ENCODE measurements at places on chromosomes 5 and 9. TPM values are rescaled to one million over a fixed set of nuclear protein-coding genes. Genes with fewer than 3 reads are reported as not detected.

- DNase-seq = no peak
Measured at GRCh38 chr5:15702102-15702501, 202.1 kb downstream of the FBXL7 start.

GRCh38 chr5:84487963-84488362 is 103.3 kb upstream of the EDIL3 start:
- DNase-seq = no peak

- DNase-seq = no peak
Measured at GRCh38 chr9:108188976-108189375, 666.8 kb downstream of the ACTL7B start.

DNA sequence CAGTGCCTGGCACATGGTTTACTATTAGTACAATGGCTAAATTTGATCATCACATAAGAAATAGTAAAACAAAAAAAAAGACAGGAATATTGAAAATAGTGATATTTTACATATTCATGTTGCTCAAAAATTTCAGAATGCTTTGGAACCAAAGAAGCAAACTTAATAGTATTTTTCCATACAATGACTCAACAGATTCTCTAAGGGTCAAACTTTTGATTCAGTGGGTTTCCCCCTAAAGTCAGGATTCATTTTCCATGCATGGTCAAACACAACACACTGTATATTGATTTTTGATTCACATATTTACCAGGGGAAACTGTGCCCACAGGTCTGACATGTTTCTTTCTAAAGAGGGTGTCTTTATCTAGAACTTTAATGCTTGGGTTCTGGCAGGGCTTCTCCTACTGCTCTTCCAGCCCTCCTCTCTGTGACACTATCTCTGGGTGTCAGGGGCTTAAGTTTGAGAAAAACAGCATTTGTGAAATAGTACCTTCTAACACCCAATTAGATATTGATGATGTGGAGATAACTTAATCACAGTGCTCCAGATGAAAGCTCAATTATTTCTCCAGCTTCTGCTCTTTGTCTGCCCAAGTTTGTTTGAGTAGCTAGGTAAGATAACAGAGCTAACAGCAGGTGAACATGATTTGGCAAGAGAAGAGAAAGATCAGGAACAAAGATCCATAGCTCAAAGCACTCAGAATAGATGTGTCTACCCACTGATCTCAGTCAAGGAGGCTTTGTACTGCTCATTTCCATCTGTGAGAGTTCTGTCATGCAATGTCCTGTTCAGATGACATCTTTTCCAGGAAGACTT is 35.5 kb upstream of the ELL2 start:
- no peak for DNase-seq

DNA sequence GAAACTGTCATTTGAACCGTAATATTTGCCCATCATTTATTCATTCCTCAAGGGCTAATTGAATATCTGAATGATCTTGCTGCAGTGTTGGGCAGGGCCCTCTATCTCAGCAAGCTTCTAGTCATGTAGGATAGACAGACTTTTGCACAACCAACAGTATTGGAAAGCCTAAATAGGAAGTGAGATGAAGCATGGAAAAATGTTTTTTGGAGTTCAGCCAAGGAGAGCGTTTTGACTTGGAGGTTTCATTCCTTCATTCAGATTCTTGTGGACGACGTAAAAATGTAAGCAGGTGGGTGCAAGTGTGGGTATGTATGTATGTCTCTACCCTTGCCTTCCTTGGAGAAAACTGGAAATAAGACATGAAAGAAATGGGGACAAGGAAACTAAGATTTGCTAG is 15.5 kb downstream of the DAPK1 start:
- DNase-seq = no peak

DNA sequence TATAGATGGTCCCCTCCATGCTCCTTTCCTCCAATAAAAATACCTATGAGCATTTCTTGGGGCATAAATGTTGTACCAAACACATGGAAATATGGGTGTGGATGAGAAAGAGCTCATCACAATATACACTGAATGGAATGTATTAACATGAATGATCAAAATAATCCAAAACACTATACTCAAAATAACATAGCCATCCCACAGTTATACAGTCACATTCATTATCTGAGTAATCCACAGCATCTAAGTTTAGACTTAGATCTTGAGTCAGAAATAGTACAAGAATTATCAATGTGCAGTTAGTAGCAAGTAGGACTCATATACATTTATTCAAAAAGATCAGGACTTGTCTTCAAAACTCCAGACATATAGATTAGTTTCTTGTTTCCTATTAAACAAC is 175.2 kb upstream of the NREP start:
- no peak for DNase-seq

- DNase-seq = no peak
Measured at GRCh38 chr9:119963258-119963797, 594.1 kb upstream of the BRINP1 start.

- DNase-seq = no peak
Measured at GRCh38 chr5:43037636-43038495, 2.3 kb downstream of the ANXA2R start.

DNA sequence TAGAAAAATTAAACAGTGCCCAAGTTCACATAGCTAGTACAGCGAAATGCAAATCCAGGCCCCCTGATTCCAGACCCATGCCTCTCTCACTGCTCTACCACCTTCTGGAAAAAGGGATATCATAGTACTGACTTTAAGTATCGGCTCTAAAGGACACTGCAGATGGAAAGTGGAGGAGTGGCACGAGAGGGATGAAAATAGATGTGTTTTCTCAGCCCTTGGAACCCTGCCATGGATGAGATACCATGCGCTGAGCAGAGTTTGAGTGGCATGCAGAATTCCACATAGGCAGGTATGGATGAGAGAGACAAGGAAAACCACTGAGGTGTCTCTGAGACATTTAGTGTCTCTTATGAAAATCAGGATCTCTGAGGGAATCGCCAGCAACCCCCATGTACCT is 18.8 kb downstream of the CKMT2 start:
- no peak for DNase-seq

DNA sequence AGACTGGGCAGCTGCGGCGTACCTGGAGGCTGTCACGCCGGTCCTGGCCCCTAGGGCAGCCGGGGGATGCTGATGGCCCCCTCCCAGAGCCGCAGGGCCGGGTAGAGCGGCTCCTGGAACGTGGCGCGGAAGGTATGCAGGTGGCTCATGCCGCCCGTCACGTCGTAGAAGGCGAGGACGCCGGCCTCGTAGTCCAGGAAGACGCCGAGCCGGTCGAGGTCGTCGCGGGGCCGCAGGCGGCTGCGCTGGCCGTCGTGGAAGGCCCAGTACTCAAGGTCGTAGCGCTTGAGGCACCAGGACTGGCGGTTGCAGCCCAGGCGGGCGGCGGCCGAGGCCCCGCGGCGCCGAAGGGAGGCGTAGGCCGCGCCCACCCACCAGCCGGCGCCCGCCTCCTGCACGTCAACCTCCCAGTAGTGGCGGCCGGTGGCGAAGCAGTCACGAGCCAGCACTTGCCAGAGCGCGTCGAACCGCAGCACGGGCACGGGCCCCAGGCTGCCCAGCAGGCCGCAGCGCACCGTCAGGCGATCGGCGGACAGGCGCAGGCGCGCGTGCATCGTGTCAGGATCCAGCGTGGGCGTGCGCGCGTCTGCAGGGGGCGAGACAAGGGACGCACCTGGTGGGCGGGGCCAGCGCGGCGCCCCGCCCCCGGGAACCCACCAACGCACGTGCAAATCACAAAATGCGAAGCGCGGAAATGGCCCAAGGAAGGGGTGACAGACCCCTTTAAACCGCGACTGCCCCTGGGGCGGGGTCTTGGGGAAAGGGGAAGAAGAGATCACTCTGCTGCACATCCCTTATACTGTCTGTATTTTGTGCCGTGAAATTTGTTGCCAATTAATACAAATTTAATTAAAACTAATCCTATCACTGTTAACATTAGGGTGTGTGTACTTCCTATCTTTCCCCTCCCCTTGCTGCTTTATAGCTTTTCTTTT is 31.2 kb downstream of the NANS start:
- DNase-seq = no peak

DNA sequence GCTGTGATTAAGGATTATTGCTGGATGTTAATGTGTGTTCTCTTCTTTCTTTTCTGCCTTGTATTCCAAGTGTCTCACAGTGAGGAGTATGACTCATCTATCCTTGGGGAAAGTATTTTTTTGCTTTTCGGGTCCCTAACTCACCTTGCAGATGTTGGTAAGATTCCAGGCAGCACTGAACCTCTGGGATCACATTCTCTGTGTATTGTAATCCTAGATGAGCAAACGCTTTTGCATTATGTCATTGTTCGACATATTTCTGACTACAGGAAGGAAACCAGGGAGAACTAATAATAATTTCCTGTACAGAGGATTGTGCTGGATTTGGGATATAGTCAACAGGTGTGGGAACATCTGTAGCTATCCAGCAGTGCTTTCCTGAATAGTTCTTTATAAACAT is 246.1 kb upstream of the TUT7 start:
- no peak for DNase-seq

- no peak for DNase-seq
Measured at GRCh38 chr5:103290846-103291245, 32.3 kb downstream of the MACIR start.

DNA sequence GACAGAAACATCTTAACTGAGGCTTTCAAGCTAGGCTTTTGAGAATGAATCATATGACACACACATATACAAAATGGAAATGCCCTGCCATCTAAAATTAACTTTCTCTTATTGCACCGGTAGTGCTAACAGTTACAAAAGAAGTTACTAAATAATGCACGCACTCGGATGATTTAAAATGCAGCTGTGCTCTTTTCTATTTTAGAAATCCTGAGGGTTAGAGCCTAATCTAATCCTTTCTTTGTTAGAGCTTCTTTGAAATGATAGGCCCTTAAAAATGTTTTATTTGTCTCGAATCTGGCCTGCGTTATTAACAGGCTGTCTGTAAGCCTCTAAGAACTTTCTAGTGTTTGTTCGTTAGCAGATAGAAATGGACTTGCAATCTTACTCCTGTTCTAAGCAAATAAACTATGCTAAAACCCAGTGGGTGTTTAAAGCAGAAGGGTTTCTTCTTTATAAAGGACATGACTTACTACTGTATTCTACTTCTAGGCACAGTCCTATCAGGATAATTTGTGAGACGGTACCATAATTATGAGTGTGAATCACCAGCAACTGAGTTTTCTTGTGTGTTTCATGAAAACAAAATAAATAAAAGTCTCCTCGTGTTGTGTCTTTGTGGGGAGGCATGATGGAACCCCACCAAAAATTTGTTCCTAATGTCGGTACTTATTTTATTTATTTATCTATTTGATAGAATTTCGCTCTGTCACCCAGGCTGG is 69.2 kb upstream of the MYO10 start:
- DNase-seq = no peak

- no peak for DNase-seq
Measured at GRCh38 chr5:81337803-81338202, 36.4 kb downstream of the ZCCHC9 start.

DNA sequence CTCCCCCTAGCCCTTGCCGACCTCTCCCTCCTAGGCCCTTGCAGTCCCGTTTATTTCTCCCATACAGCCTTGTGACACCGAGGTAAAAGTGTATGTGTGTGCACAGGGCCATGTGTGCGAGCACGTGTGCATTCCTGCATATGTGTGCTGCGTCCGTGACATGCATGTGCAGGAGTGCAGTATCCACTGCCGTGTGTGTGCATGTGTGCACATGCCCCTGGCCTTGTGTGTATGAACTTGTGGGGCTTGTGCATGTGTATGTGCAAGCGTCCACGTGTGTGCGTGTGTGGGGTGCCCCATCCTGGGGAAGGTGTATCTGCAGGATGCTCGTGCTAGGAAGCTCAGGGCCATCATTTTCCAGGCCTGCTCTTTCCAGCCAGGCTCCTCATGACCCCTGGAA is 6.6 kb downstream of the AK1 start:
- DNase-seq = no peak

GRCh38 chr5:144941-145340 is 46.4 kb upstream of the LRRC14B start:
- DNase-seq = no peak

DNA sequence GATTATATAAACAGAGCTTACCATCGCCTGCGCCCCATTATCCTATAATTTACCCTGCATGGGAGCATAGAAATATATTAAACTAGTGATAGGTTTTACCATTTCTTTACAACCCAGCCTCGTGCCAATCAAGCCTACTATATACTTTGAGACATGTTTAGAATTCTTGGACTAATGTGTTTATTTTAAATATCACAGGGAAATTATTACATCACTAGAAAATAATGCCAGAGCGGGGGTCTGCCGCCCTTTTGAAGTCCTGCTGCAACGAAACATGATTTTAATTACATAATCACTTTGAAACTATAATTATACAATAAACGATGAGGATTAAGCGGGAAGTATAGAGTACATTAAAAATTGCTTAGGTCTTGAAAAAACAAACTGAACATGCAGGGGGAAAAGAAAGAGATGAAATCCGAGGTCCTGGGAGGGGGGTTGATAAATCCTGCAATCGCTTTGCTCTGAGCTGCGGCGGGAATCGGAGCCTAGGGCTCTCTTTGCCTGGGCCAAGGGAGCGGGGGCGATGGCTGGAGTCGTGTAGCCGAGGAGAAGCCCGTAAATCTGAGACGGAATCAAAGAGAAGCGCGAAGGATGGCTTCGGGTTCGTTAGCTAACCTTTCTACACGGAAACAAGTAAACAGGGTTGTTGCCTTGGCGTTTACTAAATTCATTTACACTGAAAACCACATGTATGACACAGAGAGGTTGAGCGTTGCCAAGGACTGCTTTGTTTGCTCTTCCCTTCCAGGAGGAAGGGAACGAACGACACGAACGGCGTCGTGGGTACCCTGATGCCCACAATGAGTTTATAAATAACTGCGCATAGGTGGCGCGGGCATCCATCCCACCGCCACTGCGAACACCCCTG is 127.6 kb downstream of the TMEM174 start:
- DNase-seq = no peak

DNA sequence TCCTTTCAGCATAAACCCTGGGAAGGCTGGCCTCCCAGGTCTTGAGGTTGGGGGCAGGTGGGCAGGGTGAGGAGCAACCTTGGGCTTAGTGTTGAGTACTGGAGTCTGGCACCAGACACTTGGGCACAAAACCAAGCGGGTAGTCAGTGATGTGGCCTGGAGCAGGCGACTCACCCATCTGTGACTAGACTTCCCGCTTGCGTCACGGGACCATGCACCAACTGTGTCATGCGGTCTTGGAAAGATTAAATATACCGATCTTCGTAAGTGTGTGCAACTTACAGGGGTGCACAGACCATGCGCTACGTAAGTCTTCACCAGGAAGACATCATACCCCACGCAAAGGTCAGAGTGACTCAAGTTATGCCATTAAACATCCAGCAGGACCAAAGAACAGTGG is 304.4 kb upstream of the IRX4 start:
- DNase-seq = no peak

GRCh38 chr5:99607124-99607523 is 678.3 kb upstream of the CHD1 start:
- DNase-seq = no peak

BHMT gene
- 899 TPM for total RNA-seq

GARIN3 gene
- total RNA-seq = not detected

SLC2A6 gene
- total RNA-seq = 4.7 TPM

GPR21 gene
- total RNA-seq = 0.62 TPM

NIM1K gene
- not detected for total RNA-seq

OXCT1 gene
- 0.55 TPM for total RNA-seq

RFESD gene
- 1.7 TPM for total RNA-seq

NEUROG1 gene
- not detected for total RNA-seq
